ENCODE measurements at places on chromosomes 2 and 18.

DNA sequence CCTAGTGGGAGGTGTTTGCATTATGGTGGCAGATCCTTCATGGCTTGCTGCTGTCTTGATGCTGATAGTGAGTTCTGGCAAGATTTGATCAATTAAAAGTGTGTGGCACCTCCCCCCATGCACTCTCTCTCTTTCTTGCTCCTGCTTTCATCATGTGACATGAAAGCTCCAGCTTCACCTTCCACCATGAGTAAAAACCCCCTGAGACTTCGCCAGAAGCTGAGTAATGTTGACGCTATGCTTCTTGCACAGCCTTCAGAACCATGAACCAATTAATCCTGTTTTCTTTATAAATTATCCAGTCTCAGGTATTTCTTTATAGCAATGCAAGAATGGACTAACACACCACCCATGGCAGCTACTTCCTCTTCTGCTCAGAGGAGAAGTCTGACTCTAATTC is 2181.4 kb upstream of the PIK3C3 start:
- no peak for DNase-seq

DNA sequence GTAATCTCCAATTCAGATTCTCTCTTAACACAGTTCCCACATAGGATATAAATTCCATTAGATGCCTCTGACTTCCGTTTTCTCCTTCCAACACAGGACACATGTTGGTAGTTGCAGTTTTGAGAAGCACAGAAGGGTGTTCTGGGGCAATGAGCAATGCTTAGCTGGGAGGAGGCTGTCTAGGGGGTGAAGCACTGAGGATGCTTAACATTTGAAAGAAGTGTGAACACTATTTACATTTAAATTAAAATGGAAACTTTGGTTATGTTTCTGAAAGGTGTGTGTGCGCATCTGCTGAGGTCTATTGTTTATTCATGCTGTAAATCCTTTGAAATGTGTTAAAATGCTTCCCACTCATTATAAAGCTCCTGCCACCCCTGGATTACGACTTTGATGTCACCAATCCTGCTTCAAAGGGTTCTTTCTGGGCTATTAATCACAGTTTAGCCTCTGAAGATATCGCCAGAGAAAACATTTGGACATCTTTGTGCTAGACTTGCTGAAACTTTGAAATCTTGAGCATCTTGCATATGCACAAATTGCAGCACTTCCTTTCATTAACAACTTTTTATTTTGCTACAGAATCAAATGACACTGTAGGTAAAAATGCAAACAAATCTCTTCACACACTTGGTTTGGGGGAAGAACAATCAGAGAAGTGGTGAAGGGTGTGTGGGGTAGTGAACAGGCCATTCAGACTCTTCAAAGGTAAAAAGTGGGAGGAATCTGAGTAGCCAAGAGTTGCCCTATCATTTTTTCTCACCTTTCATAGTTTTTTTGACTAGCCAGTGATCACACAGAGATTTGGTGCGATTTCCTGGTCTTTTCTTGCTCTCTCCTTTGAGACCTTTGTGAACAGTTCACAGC is 258.4 kb downstream of the MYO3B start:
- DNase-seq = no peak

DNA sequence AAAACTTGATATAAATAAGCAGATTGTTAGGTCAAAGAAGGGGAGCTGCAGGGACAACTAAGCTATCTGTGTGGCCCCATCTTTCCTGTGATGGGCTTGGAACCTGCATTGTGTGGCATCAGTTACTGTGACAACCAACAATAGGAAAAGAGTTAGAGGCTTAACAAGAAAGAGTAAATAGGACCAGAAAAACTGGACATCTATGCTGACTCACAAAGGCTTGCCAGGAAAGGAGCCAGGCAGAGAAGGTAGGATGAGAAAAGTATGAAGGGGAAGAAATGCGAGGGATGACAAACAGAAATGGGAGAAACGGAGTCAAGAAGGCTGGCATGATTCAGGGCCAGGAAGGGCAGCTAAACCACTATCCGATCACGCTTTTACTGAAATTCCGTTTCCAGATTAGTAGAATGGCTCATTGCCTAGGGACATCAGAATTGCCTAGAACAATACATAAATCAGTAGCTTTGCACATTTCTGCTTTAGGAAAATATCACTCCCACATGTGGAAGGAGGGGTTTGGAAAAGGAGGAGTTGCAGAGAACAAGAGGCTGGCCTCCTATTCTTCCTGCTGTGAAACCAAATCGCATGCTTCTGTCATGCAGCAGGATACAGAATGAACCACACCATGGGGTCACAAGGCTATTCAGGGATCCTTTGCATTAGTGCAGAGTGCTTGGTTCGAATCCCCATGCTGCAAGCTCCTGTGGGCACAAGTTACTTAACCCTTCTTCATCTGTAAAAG is 7.3 kb downstream of the PLA2R1 start:
- DNase-seq = no peak

DNA sequence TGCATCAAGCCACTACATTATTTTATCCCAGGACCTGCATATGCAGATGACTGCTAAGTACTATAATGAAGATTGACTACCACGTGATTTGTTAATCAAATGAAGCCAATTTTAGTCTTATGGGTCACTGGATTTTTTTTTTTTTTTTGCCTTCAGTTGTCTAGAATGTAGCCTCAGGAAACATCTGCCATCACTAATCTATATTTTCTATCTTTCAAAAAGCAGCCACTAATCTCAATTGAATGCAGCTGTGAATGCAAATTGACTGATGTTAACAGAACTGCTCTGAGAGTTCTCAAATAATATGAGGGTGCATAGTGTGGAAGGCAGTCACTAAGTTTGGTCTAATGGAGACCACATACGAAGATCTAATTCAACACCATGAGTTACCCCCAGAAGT is 106.3 kb downstream of the ABCA12 start:
- no peak for DNase-seq

DNA sequence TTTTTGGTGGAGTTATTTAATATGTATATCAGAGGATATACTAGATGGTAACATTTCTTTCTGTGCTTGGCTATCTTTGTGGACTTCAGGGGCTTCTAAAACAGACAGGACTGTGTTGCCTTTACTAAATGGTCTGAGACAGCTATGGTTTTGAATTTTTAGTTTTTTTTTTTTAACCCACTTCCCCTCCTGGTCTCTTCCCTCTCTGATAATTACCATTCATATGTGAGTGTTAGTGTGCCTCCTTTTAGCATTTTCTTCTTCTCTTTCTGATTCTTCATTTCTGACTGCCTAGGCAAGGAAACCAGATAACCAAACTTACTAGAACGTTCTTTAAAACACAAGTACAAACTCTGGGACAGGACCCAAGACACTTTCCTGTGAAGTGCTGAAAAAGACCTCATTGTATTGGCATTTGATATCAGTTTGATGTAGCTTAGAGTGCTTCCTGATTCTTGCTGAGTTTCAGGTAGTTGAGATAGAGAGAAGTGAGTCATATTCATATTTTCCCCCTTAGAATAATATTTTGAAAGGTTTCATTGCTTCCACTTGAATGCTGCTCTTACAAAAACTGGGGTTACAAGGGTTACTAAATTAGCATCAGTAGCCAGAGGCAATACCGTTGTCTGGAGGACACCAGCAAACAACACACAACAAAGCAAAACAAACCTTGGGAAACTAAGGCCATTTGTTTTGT is 52.7 kb downstream of the SMAD4 start:
- no peak for DNase-seq

GRCh38 chr2:161233858-161234431 is 73.7 kb downstream of the TANK start:
- no peak for DNase-seq

DNA sequence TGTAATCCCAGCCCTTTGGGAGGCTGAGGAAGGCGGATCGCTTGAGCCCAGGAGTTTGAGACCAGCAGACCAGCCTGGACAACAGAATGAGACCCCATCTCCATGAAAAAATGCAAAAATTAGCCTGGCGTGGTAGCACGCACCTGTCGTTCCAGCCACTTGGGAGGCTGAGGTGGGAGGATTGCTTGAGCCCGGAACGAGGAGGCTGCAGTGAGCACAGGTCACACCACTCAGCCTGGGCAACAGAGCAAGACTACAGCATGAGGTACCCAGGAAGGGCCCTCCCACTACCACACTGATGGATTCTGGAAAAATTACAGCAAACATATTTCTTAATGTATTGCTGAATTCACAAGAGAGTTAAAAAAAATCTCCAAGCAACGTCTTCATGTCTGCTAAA is 56.3 kb upstream of the HPCAL1 start:
- DNase-seq = no peak

GRCh38 chr2:133837441-133838094 is 269.3 kb upstream of the NCKAP5 start:
- DNase-seq = peak; percentile 45

DNA sequence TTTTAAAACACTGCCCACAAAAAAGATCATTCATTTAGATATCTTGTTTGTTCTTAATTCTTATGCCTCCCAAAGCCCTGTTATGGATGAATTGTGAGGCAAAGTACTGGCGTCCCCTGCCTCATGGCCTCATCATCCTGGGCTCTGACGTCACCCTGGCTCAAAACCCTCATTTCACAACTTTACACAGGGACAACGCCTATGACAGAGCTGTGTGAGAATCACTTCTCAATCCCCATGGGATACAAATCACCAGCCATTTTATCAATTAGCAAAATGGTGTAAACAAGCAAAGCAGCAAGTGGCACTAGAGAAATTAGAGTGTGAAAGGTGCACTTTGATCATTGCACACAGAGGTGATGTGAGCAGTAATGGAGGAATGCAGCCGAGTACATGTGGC is 16.6 kb downstream of the FHOD3 start:
- DNase-seq = no peak

- no peak for DNase-seq
These were observed 104.4 kb downstream of the OSBPL1A start for GRCh38 chr18:24293254-24293653.

GRCh38 chr2:78407960-78408794 is 617.3 kb upstream of the REG3G start:
- no peak for DNase-seq

DNA sequence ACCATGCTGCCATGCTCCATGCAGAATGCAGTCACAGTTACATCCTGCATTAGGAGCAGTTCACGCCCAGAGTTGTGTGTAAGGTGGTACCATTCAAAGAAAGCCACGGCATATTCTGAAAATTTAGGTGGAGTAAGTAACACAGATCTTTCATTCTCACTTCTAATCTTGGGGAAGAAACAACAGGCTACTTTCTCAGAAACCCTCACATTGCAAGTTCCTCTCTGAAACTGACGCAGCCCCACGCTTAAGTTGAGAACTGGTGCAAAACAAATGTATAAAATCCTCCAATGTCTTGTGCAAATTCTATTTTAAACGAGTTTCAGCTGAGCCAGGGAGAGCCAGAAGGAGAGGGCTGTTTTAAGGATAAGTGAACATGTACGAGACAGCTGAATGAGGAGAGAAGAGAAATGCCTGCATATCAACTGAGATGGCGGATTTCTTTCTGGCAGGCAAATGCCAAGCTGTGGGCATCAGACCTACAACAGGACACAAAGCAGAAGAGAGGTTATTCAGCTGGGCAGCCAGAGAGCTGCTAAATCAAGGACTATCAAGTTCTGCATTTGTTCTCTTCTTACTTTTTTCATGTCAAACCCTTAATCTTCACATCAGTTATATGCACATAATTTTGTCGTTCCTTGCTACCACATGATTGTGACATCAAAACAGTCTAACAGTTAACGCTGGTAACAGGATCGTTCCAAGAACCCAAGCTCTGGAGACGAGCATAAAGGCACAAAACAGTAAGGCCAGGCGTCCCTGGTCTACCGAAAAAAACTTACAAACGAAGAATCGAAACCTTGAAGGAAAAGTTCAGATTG is 6.4 kb downstream of the ARL4C start:
- peak; percentile 41 for DNase-seq

DNA sequence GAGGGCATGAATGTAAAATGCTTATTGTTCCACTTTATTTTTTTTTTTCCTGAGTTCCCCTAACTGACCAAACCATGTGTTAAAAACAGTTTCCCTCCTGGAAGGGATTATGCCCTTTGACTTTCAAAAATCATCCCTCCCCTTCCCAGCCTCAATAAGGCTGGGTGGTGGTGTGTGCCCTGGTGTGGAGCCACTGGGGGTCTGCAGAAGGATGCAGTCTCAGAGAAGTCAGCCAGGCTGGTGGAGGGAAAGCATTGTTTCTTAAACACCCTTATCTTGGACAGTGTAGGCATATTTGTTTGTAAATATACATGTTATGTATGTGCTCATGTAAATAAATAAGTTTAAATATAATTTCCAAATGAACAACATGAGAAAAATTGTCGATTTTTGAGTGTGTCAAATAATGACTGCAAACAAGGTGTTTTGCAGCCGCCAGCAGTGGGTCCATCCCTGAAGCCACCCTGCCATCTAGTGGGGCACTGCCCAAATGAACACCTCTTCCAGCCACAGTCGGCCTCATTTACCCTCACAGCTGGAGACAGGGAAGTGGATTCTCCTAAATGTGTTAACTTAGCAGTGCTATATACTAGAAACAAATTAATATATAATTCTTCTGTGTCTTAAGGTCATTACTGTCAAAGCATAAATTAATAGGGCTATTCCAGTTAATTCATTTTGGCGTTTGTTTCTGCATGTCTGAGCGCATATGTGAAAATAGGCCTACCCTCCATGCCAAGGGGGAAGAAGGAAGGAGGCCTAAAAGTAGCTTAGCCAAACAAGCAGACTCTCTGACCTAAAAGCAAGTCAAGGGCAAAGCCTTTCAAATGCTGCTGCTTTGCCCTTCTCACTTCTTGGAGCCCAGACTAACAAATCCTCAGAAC is 209.6 kb upstream of the PIK3C3 start:
- DNase-seq = peak; percentile 49

DNA sequence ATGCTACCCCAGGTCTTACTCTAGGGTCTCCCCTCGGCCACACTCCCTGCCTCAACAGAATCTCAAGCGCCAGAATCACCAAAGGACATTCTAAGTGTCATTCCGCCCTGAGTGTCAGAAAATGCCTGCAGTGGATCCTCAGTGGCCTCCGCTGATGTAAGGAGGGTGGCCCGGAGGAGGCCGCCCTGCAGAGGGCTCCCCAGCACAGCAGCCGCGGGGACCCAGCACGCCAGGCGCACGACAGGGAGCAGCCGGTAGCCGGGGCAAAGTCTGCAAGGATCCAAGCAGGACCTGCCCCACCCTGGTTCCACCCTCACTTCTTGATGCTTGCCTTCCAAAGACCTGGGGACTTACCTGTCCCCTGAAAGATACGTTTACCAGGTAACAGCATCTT is 54.2 kb upstream of the ID2 start:
- no peak for DNase-seq

- DNase-seq = no peak
These were observed 269.6 kb downstream of the ERBB4 start for GRCh38 chr2:212269005-212269404.

- DNase-seq = no peak
These were observed 18.6 kb upstream of the KLF7 start for GRCh38 chr2:207184348-207184747.

GRCh38 chr2:77954931-77955330 is 432.8 kb upstream of the LRRTM4 start:
- DNase-seq = no peak

All from pons (tissue), 1 donor.